ENCODE measurements at places on chromosomes 3 and 15.

- no peak for DNase-seq
Observed at GRCh38 chr3:100708644-100708988, 678 bp upstream of the TFG start.

GRCh38 chr3:14768881-14769280 lies 49.9 kb upstream of the FGD5 start:
- DNase-seq, result no peak

DNA sequence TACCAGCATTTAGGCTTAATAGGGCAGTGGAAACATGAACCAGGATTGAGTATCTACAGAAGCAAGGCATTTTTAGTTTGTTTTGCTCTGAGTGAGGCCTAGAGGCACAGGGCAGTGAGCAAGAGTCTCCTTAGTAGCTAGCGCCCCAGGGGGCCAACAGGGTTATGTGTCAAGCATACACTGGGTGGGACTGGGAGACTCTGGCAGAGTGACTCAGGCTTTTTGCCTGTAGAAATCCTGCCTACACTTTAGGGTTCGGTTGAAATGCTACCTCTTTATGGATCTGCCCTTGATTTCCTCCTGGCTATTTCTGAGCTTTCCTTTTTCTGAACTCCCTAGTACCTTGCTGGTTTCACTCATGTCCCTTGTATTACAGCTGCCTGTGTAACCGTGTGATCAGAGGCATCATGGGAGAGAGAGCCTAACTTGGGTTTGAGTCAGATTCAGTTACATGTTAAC lies 72.2 kb downstream of the TOP2B start:
- no peak for DNase-seq

- no peak for DNase-seq
Observed at GRCh38 chr3:65785065-65785645, 253.6 kb downstream of the MAGI1 start.

DNA sequence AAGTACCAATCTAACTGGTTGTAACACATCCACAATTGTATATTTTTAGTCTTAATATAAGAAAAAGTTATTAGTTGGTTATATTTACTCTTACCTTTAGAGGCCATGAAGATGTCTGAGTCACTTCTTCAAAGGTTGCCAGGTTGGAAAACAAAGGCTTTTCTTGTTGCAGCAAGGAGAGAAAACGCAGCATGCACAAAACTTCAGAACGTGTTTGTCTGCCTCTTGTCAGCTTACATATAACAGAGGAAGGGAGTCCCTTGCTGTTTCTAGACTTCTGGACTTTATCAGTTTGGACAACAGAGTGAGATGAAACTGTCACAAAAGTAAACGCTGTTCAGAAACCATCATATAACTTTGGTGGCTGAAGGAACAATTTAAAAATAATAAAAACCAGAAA lies at the start of gene PLSCR5:
Gene PLSCR5, minus strand, starts transcription at position 241 of the 400 bp plus-strand sequence. Its CDS starts 134 bp downstream, at position 107.
- DNase-seq, result no peak

DNA sequence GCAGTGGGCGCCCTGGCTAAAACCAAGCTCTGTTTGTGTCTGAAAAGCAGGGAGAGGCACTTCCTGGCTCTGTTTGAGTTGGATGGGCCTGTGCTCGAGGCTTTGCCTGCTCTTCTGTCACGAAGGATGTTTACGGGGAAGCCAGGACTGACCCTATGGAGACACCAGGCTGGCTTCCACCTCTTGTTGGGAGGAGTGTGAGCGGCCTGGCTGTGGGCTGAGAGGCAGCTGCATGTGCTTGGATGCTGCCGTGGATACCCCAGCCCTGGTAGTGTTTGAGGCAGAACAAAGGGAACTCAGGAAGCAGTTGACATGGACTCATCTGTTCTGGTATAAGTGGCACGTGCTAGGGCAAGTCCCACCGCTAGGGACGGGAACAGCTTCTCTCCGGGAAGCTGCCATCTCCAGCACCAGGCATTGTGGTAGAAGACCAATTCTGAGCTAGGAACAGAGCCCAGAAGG lies 17.6 kb upstream of the SLC41A3 start:
- DNase-seq, result no peak

GRCh38 chr15:34582461-34583371 lies 735 bp downstream of the GOLGA8B start:
- peak; percentile 12 for DNase-seq

GRCh38 chr15:74402337-74402841 lies 31.4 kb downstream of the SEMA7A start:
- DNase-seq, result no peak

DNA sequence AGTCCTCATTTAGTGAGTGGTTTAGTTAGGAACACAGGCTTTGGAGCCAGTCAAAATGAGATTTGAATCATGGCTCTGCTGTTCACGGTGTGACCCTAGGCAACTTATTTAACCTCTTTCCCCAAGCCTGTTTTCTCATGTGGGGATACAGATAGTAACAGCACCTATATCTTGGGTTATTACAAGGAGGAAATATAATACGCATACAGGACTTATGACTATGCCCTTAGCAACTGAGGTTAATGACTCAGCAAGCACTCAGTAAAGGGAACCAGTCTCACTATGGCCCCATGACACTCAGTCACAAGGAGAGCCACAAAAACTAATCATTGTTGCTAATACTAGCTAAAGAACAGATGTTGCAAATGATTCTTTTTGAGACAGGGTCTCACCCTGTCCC lies 45.9 kb downstream of the SUMF1 start:
- no peak for DNase-seq

DNA sequence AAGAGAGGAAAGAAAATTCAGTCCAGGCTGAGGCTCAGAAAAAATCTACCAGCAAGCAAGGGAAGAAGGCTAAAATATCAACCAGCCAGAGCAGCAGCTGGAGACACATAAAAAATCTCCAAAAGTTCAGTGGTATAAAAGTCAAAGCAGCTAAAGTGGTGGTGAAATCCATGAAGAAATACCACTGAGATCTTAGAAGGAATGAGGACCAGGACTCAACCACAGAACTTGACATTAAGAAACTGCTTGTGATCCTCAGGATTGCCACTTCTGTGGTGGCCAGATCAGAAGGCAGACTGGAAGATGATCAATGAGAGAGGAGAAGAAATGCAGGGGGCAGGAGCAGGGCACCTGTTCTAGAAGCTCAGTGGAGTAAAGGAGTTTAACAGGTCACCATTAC lies 22.5 kb downstream of the CNTN3 start:
- no peak for DNase-seq

All from stimulated activated CD8-positive, alpha-beta memory T cell treated with anti-CD3 and anti-CD28 coated beads, Interleukin-15, amount 100 ng/mL, for 1 hour (primary cell).